ENCODE measurements at places on chromosomes 11 and 22.

GRCh38 chr22:27840436-27840835 lies 38.9 kb upstream of the MN1 start:
- DNase-seq = no peak

DNA sequence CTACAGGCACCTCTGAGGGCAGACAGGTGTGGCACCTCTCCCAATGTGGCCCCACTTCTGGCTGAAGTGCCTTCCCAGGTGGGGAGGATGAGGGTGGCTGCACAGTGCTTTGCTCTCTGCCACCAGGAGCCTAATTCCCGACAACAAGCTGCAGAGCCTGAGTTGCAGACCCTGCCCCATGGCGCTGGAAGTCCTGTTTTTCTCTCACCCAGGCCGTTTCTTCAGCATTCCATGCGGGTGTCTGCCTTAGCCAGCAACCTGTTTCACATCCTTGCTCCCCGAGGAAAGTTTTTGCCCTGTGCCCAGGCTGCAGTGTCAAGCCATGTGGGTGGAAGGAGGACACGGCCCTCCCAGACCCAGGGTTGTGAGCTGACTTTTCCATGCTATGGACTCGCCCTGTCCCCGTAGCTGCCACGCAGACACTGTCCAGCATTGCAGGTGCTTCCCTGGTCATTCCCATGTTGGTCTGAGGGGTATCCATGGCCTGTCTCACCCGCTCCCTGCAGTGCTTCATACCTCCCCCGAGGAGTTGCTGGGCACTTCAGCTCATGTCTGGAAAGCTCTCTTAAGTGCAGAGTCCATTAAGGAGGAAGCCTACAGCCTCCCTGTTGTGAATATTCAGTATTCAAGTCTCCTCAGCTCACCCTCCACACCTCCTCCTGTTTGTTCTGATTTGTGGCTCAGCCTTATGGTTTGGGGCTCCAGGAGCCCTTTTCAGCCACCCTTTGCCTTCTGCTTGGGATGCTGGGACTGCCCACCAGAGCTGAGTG lies 2.9 kb downstream of the DAGLA start:
- DNase-seq = no peak

GRCh38 chr11:131889146-131889577 lies 518.7 kb downstream of the NTM start:
- DNase-seq = no peak

- DNase-seq = no peak
These were observed 7.7 kb upstream of the GLYATL1B start for GRCh38 chr11:59078435-59078834.

- no peak for DNase-seq
These were observed 13.8 kb upstream of the TEF start for GRCh38 chr22:41367680-41368542.

DNA sequence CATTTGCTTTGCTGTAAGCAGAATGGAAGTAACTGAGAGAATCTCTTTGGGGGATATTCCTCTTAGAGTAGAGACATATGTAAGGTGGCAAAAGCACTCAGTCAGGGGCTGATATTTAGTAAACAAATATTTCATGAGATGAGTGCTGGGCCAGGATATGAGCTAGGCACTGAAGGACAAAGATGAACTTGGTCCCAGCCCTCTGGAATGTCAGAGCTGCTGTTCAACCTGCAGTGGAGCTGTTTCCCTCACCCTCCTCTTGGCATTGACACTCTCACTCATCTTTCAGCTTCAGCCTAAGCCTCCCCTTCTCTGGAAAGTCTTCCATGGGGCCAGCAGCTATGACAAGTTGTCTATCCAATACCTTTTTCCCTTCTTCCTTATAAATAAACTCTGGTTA lies 22.2 kb downstream of the RASSF10 start:
- no peak for DNase-seq

DNA sequence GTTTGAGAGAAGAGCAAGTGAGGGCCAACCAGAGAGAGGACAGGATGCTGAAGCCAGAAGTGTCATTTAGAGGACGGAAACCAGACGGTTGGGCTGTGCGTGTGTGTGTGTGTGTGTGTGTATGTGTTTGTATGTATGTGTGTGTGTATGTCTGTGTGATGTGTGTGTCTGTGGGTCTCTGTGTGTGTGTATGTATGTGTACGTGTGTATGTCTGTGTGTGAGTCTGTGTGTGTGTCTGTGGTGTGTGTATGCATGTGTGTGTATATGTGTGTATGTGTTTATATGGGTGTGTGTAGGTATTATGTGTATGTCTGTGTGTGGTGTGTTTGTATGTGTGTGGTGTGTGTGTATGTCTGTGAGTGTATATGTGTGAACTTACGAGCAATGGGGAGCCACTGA lies 77.7 kb upstream of the EIF3D start:
- no peak for DNase-seq

DNA sequence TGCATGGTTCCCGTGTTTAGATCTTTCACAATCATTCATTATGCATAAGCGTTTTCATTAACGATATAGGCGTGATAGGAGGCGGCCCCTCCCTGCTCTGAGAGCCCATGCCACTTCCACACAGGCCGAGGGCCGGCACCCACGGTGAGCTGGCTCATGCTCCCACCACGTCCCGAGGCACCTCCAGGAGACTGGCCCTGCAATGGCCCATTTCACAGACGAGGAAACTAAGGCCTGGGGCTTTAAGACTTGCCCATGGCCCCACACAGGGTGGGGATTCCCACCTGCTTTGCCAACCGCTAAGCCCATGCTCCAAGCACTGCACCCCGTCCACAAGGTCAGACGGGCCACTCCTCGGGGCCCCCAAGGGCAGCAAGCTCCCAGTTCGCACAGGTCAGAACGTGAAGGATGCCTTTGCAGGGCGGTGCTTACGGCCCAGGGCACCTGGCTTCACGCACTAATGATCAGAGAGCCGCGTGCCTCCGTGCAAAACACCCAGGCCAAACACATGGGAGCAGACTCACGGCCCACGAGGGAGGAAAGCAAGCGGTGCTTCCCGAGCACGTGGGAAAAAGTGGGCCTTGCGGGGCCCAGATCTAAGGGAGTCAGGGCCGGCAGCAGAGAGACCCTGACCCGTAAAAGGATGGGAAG lies 8.3 kb downstream of the OSBPL5 start:
- DNase-seq = no peak

- no peak for DNase-seq
These were observed 10.6 kb downstream of the ACAT1 start for GRCh38 chr11:108131993-108132392.

- DNase-seq = no peak
These were observed 14.7 kb upstream of the AMPD3 start for GRCh38 chr11:10440401-10440800.

DNA sequence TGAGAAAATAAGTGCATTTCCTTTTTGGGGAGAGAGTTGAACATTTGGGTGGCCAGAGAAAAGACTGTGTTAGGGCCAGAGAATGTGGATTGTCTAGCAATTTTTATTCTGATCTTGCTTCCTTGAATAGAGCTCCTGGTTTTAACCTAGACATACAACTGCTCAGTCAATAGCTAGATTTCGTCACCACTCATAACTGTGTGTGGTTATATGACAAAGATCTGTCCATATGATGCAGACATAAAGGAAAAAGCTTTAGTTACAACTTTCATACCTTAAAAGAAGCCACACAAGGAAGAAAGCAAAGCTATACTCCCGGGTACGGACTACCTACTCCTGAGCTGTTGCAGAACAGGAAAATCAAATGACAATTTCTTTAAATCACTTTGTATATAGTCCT lies 37.2 kb downstream of the MS4A6A start:
- DNase-seq = no peak

- DNase-seq = no peak
These were observed 32.7 kb downstream of the GRAMD4 start for GRCh38 chr22:46652847-46653331.

- no peak for DNase-seq
These were observed 747 bp downstream of the NXF1 start for GRCh38 chr11:62804310-62805075.

- no peak for DNase-seq
These were observed 3.4 kb downstream of the DGCR6 start for GRCh38 chr22:18909556-18909955.

Measured in activated naive CD4-positive, alpha-beta T cell treated with Interleukin-2 at 50 U/mL for 16 hours (primary cell).